ENCODE measurements at places on chromosomes 6 and 20. TPM values are rescaled to one million over a fixed set of nuclear protein-coding genes. Genes with fewer than 3 reads are reported as not detected.

SLC32A1 gene
- total RNA-seq, result not detected

CGA gene
- 5.7 TPM for total RNA-seq

SLC22A7 gene
- total RNA-seq, result not detected

TSPYL4 gene
- total RNA-seq, result 18.7 TPM

POM121L2 gene
- total RNA-seq, result not detected

DNA sequence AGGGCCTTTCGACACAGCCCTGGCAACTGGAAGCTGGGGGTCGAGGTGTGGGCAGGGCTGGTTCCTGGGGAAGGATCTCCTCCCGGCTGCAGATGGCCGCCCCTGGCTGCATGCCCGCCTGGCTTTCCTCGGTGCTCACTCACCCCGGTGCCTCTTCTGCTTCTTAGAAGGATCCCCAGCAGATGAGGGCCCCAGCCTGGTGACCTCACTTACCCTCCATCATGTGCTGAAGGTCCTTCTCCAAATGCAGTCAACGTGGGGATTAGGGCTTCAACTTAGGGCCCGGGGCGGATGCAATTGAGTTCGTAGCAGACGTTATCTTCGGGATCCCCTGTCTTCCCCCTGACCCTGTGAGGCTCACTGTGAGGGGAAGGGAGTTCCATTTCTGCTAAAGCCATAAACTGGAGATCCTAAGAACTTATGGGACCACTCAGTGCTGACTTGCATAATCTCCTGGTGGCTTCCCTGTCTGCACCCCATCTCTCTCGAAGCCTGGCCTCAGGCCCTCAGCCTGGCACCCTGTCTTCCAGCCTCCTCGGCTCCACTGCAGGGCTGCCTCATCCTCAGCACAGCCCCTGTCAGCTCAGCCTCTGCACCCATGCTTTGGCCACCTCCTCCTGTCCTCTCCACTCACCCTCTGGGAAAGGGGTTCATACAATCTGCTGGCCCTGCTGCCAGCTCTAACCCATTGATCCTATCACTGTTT lies 92.6 kb downstream of the THBS2 start:
- H3K4me3 ChIP-seq, result no peak overlapping the region
- H3K4me1 ChIP-seq, result peaks cover 34% of the 10 kb centered on the region
- H3K36me3 ChIP-seq, result no peaks in the 10 kb centered on the region
- no peak for DNase-seq
- no peak overlapping the region for H3K27ac ChIP-seq

- H3K27me3 ChIP-seq, result no peaks in the 10 kb centered on the region
- no peak for DNase-seq
- no peak overlapping the region for H3K27ac ChIP-seq
- H3K4me1 ChIP-seq, result no peaks in the 10 kb centered on the region
- H3K36me3 ChIP-seq, result no peaks in the 10 kb centered on the region
Measured at GRCh38 chr20:8805737-8806442, 263.0 kb upstream of the PLCB4 start.

GRCh38 chr20:61988665-61989064 lies 77.0 kb downstream of the TAF4 start:
- no peak overlapping the region for H3K27ac ChIP-seq
- H3K36me3 ChIP-seq, result peaks cover 75% of the 10 kb centered on the region
- DNase-seq, result no peak
- no peaks in the 10 kb centered on the region for H3K27me3 ChIP-seq

DNA sequence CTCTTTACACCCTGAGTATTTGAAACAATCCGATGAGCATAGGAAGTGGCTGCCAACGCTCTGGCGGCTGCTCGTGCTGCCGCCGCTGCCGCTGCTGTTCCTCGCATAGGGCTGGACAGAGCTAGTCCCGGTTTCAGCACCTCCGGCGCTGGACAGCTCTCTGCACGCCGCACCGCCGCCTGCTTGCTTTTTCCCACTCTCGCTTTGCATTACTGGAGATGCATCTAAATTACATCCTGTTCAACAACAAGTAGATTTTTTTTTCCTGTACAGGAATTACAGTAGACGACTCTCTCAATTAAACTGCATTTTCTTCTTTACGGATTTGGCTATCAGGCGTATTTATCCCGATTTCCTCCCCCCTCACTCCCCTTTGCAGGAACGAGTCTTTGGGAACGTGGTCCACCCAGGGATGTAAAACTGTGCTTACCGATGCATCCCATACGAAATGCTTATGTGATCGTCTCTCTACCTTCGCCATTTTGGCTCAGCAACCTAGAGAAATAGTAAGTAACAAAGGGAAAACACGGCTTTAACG lies 563.8 kb downstream of the LMBRD1 start:
- no peaks in the 10 kb centered on the region for H3K4me1 ChIP-seq
- no peaks in the 10 kb centered on the region for H3K27me3 ChIP-seq
- no peak overlapping the region for H3K27ac ChIP-seq
- DNase-seq, result no peak
- H3K36me3 ChIP-seq, result no peaks in the 10 kb centered on the region
- no peak overlapping the region for H3K4me3 ChIP-seq

DNA sequence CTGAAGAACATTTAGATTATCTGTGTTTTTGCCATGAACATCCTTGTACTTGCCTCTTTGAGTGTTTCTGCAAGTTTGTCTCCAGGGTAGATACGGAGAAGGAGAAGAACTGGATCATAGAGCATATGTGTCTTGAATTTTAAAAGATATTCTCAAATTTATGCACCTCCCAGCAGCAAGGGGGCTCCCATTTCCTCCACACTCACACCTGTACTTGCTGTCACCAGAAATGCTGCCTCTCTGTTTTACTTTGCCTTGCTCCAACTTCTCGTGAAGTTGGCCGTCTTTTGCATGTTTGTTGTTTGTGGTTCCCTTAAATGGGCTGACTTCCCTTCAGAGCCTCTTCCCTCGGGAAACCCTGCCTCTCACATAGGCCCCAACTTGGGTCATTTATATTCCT lies 171.0 kb downstream of the TFAP2C start:
- DNase-seq, result no peak
- H3K4me3 ChIP-seq, result no peak overlapping the region
- no peak overlapping the region for H3K27ac ChIP-seq
- H3K27me3 ChIP-seq, result peaks cover 3% of the 10 kb centered on the region
- no peaks in the 10 kb centered on the region for H3K4me1 ChIP-seq

GRCh38 chr6:11779329-11780096 lies 910 bp upstream of the ADTRP start:
- no peak overlapping the region for H3K4me3 ChIP-seq
- no peaks in the 10 kb centered on the region for H3K27me3 ChIP-seq
- peaks cover 23% of the 10 kb centered on the region for H3K4me1 ChIP-seq
- no peaks in the 10 kb centered on the region for H3K36me3 ChIP-seq

DNA sequence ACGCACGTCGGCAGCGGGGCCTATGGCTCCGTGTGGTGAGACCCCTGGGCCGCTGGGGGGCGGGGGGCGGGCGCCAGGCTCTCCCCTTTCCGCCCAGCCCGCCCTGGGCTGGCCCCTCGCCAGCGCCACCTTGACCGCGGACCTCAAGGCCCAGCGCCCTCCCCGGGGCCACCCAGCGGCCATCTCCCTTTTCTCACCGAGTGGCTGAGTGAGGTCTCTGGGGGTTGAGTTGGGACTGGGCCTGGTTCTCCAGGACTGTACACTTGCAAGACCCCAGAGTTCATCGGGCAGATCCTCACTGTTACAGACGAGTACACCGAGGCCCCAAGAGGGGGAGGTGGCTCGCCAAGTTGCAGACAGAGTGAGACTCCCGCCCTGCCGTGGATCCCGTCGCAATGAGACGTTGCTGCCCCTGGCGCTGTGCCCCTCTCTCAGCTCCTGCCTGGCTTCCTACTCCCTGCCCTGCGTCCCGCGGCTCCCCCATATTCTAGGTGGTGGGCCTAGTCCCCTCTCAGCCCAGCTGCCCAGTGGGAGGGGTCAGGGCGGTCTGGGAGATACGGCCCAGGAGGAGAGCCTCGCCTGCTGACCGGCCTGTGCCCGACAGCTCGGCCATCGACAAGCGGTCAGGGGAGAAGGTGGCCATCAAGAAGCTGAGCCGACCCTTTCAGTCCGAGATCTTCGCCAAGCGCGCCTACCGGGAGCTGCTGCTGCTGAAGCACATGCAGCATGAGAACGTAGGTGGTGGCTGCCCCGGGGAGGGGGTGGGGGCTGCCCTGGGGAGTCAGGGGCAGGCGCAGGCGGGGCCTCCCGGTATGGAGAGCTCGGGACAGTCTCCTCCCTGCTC lies 576 bp downstream of the MAPK13 start:
- no peak for DNase-seq
- H3K4me3 ChIP-seq, result peak overlapping the region; percentile 63
- no peaks in the 10 kb centered on the region for H3K36me3 ChIP-seq
- H3K27ac ChIP-seq, result peak overlapping the region; percentile 92

DNA sequence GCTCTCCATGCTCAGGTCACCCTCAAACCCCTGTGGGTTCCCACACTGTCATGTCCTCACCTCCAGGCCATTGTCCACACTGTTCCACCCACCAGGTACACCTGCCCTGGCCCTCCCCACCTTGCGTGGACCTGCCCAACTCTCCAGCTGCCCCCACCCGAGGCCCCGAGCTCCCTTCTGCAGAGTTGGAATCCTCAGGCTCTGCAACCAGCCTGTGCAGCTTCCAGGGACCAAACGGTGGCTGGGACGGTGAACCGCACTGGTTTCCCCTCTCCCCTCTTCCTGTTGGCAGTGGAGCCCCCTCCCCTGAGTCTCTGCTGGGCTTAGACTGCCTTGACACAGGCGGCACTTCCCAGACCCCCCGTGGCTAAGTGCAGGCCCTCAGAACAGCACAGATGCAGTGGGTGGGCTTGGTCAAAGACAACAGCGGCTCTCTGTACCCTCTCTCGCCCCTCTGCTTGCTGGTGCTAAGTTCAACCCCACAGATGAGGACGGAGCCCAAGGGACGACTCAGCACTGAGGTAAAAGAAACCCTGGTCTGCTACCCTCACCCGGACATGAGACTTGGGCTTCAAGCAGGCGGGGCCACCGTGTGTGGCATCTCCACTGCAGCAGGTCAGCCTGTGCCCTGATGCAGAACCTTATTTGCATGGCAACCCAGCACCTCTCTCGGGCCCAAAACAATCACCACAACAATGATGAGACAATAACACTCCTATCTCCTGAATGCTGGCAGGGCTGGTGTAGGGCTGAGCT lies 11.0 kb downstream of the ZBP1 start:
- peaks cover 22% of the 10 kb centered on the region for H3K27me3 ChIP-seq
- H3K27ac ChIP-seq, result no peak overlapping the region
- no peaks in the 10 kb centered on the region for H3K36me3 ChIP-seq

GRCh38 chr20:36856195-36856594 lies 19.7 kb upstream of the TLDC2 start:
- peaks cover 4% of the 10 kb centered on the region for H3K36me3 ChIP-seq
- no peaks in the 10 kb centered on the region for H3K27me3 ChIP-seq
- H3K4me1 ChIP-seq, result peaks cover 89% of the 10 kb centered on the region
- DNase-seq, result no peak
- peak overlapping the region; percentile 70 for H3K27ac ChIP-seq

DNA sequence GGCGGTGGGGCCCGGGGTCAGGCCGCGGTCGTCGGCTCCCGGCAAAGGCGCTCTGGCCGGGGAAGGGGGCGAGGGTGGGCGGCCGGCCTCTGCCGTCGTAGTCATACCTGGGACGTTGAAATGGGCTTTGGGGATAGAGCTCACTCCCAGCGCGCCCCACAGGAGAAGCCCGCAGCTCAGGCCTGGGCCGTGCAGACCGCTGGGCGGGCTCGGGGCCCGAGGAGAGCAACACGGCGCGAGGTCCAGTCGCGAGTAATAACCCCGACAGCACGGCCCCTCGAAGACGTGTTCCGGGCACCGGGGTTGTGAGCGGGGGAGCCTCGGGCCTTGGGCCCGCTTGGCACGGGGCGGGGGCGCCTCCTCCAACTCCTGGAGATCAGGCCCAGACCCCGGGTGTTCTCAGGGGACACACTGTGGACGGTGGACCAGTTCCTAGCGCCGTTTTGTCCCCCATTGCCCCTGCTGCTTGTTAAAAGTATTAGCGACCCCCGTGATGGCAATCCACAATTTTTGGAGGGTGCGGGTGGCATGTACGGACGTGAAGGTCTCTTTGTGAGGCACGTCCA lies 10.9 kb downstream of the FOXC1 start:
- no peak overlapping the region for H3K4me3 ChIP-seq
- H3K36me3 ChIP-seq, result no peaks in the 10 kb centered on the region

GRCh38 chr20:23684261-23684660 lies 4.6 kb downstream of the CST4 start:
- H3K27me3 ChIP-seq, result peaks cover 3% of the 10 kb centered on the region
- no peaks in the 10 kb centered on the region for H3K36me3 ChIP-seq
- H3K4me3 ChIP-seq, result no peak overlapping the region
- DNase-seq, result no peak
- no peaks in the 10 kb centered on the region for H3K4me1 ChIP-seq

- H3K27ac ChIP-seq, result no peak overlapping the region
- no peak for DNase-seq
- no peak overlapping the region for H3K4me3 ChIP-seq
- peaks cover 3% of the 10 kb centered on the region for H3K4me1 ChIP-seq
Measured at GRCh38 chr6:3568396-3569082, 111.7 kb upstream of the SLC22A23 start.
